BJ (cell line): ENCODE measurements at places on chromosomes 4 and X. TPM values are rescaled to one million over a fixed set of nuclear protein-coding genes. Genes with fewer than 3 reads are reported as not detected.

GRCh38 chrX:74535408-74536151, 78.8 kb downstream of the RLIM start:
- DNase-seq: peak; percentile 12

DNA sequence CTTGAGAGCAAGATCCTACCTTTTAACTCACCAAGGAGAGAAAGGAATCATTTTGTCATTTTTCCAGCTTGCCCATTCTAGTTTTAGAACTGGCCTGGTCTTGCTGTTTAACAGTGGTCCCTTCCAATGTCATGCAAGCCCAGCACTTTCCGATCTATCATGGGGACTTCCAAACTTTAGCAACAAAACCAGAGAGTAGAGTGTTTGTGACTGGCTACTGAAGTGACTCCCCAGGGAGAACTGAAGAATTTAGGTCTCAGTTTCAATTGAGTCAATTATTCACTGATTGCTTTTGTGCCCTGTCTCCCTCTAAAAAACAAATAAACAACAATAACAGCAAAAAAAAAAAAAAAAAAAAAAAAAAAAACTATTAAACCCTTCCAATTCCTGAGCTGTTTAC, 108.3 kb downstream of the LHFPL1 start:
- DNase-seq: no peak

DNA sequence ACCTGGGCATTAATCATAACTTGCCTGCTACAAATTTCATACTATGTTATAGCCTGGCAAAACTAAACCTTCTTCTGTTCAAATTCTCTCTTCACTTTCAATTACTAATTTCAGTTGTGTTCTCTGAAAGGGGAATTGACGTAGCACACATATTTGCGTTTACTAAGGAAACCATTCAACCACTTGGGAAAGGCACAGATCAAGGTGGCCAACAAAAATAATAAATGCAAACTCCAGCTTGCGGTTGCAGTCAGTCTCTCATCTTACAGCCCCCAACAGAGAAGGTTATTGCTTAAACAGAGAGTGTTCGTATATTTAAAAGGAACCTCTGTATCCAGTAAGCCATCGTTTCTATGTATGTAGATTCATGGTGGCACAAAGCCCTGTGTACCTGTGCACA, 4.0 kb downstream of the SRPX start:
- no peak for DNase-seq

DNA sequence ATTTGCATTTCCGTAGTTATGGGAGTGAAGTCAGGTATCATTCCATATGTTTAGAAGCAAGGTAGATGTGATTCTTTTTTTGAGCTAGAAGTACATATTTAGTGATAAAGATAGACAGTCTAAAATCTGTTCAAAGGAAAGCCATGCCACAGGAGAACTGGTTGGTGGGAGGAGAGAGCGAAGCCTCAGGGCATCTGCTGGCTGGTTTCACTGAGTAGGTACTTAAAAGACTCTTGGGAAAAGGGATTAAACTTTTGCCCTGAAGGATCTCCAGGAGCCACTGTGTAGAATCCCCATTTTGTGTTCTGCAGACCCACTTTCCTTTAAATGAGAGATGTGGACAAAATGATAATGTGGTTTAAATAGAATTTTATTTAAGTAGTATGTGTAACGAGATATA, 89.6 kb downstream of the SHROOM2 start:
- no peak for DNase-seq

DNA sequence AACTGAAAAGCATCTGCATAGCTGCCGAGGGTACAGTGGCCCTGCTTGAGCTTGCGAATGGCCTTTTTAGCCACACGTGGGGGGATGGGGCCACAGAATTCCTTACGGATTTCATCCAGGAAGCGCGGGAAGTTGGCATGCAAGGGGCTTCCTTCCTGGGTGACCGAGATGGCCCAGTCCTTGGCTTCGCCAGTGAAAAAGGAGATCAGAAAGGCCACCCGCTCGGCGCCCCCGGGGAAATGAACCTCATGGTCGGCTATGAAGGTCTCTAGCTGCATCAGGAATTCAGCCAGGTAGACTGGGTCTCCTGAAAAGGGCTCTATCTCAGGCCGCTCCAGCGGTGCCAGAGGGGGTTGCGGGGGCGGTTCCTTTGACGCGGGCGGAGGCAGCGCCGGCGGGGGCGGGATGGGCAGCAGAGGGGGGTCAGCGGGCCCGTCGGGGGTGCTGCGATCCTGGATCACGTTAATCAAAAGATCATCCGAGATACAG, 909 bp downstream of the RTL5 start:
- DNase-seq: no peak

DNA sequence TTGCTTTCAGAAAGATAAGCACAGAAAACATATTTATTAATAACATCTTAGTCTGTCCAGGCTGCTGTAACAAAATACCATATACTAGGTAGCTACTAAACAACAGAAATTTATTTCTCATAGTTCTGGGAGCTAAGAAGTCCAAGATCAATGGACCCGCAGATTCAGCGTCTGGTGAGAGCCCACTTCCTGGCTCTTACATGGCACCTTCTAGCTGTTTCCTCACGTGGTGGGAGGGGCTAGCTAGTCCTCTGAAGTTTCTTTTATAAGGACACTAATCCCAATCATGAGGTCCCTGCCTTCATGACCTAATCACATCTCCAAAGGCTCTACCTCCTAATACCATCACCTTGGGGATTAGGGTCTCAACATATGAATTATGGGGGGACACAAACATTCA, 57.2 kb upstream of the AFF2 start:
- DNase-seq: no peak

- DNase-seq: no peak
These were observed 21.5 kb downstream of the CXCL8 start for GRCh38 chr4:73761856-73762255.

DNA sequence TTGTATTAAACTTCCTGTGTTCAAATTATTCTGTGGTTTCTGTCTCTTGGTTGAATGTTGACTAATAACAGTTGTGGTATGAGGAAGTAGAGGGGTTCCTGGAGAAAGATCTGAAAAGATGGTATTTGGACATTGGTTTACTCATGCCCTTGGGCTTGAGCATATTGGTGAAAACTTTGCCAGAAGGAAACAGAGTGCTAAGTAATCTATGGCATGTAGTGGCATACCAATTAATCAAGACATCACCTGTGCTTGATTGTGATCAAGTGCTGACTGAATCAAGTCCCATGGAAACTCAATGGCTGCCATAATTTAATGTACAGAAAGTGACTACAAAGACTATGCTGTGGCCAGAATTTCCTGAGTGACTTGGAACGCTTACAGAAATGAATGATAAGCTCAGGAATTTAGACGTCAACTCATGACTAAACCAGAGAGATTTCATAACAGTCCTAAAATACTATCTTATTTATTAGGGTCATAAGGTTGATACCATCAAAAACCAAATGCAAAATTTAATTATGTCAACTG, 2062.9 kb downstream of the ARAP2 start:
- peak; percentile 84 for DNase-seq

DNA sequence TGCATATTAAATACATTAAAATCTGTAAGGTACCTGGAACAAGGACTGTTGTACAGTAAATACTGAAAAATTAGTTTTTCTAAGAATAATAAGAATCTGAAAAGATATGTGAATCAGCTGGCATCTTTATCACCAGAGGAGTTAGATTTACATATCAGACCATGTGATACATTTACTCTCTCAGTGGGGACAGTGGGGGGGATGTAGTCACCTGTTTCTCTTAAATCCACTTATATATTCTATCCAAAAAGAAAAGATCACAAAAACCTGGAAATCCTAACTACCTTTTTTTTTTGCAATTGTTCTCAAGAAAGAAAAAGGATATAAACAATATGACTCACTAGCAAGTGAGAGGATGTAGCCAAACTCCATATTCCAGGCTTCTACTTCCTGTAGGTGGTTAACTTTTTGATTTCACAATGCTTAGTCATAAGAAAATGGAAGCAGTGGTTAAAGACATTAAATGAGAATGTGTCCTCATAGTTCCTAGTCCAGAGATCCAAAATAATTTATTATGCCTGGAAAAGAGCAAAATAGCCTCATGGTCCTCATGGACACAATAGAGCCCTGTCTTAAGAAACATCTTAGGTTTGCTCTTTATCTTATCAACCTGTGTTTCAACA, 22.5 kb upstream of the MYOZ2 start:
- DNase-seq: peak; percentile 93

DNA sequence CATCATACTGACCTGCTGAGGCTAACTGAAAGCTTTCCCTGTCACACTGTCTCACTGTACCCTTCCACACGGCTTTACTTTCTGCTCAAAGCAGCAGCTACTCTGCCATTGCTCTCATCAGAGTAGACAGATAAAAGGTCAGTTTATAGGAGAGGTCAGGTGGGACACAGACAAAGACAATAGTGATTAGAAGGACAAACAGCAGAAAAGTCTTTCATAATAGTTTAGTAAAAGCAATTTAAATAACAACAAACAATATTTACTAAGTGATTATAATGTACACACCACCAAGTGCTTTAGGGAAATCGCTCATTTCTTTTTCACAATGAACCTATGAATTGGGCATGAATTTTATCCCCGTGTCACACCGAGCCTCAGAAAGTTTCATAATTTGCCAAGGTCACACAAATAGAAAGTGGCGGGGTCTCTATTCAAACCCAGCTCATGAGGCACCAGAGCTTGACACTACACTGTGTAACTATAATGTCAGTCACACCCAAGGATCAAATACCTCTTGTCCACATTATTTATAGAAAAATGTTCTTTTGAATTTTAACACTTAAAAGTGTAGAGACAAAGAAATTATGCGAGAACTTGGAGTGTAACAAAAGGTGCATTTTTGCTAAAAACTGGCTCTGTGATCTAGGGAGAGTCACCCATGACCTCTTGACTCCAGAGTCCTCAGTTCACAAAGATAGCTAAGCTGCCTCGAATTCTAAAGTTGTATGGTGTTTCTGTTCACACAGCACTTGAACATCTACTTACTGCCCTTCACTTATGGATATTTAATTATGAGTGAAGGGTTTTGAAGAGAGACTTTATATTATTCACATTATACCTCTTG, 24.5 kb upstream of the SORBS2 start:
- DNase-seq: no peak

SPATA4 gene
- 0.07 and 0.17 TPM in 2 replicates for polyA plus RNA-seq

NLRP2B gene
- polyA plus RNA-seq: not detected in 2 replicates

DUX4 gene
- not detected in 2 replicates for polyA plus RNA-seq

CFP gene
- 0.01 and 0.05 TPM in 2 replicates for polyA plus RNA-seq

NSUN7 gene
- polyA plus RNA-seq: 0.16 and 0.18 TPM in 2 replicates

INTS12 gene
- 20.0 and 32.6 TPM in 2 replicates for polyA plus RNA-seq

TEX13D gene
- polyA plus RNA-seq: not detected in 2 replicates

TLL1 gene
- 0.33 and 0.66 TPM in 2 replicates for polyA plus RNA-seq

NLGN4X gene
- 0.48 and 1.1 TPM in 2 replicates for polyA plus RNA-seq
